Astrocyte (in vitro differentiated cells and primary cell): ENCODE measurements at places on chromosomes 3 and 15. TPM values are rescaled to one million over a fixed set of nuclear protein-coding genes. Genes with fewer than 3 reads are reported as not detected.

DNA sequence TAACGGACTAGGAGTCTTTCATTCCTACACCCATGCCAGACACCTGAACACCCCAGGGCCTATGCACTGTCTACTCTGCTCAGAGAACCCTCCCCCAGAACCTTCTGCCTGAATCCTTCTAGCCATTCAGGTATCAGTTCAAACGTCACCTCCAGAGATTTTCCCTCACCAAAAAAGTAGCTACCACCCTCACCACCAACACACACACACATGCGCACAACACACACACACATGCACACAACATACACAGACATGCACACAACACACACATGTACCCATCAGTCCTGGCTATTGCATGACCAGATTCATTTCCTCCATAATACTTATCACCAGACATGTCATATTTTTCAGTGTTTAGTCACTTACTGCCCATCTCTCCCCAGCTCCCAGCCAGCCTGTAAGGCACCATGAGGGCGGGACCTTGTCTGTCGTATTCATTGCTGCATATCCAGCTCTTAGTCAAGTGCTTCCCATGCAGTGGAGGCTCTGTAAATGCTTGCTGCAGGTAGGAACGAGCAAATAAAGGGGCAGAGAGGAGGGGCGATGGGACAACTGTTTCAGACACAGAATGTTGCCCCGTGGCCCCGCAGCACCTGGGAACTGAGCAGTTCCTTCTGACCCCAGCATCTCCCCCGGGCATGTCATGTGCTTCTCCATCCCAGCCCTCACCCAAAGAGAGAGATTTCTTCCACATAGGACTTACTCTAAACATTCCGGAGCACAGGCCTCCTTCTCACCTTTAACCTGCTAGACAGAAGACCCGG lies 29.2 kb downstream of the XXYLT1 start:
- H3K4me1 ChIP-seq: no peaks in the 10 kb centered on the region
- H3K4me3 ChIP-seq: no peak overlapping the region
- no peak for DNase-seq
- H3K27ac ChIP-seq: no peak overlapping the region
- no peaks in the 10 kb centered on the region for H3K27me3 ChIP-seq

GRCh38 chr3:45670991-45671390 lies 18.2 kb upstream of the SACM1L start:
- no peaks in the 10 kb centered on the region for H3K27me3 ChIP-seq
- no peak overlapping the region for H3K27ac ChIP-seq
- peaks cover 14% of the 10 kb centered on the region for H3K36me3 ChIP-seq
- H3K4me1 ChIP-seq: peaks cover 29% of the 10 kb centered on the region
- H3K4me3 ChIP-seq: no peak overlapping the region

- no peak for DNase-seq
- peaks cover 9% of the 10 kb centered on the region for H3K4me1 ChIP-seq
- peaks cover 4% of the 10 kb centered on the region for H3K36me3 ChIP-seq
Observed at GRCh38 chr3:33426068-33426467, 14.1 kb downstream of the UBP1 start.

- H3K4me1 ChIP-seq: no peaks in the 10 kb centered on the region
- DNase-seq: no peak
- no peak overlapping the region for H3K27ac ChIP-seq
- H3K4me3 ChIP-seq: no peak overlapping the region
- no peaks in the 10 kb centered on the region for H3K36me3 ChIP-seq
- H3K27me3 ChIP-seq: no peaks in the 10 kb centered on the region
Observed at GRCh38 chr3:65702202-65702601, 336.5 kb downstream of the MAGI1 start.

GRCh38 chr3:9246189-9246588 lies 3.3 kb downstream of the SRGAP3 start:
- no peak for DNase-seq
- peaks cover 20% of the 10 kb centered on the region for H3K4me1 ChIP-seq
- H3K36me3 ChIP-seq: no peaks in the 10 kb centered on the region
- H3K4me3 ChIP-seq: no peak overlapping the region
- no peak overlapping the region for H3K27ac ChIP-seq
- H3K27me3 ChIP-seq: peaks cover 14% of the 10 kb centered on the region

DNA sequence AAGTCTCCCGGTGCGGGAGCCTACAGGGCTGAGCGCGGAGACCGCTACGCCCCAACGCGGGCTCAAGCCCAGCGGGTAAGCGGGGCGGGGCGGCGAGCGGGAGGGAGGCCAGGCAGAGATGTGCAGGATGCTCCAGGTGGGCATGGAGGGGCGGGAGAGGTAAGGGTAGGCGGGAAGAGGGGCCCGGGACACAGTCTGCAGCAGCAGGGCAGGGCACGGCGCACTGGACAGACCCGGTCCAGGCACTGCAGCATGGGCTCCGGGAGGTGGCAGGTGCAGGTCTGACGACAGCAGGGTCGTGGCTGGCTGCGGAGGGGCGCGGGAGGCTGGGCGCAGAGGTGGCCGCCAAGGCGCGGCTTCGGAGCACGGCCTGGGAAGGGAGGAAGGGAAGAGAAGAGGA lies 102.8 kb downstream of the GABRB3 start:
- H3K27ac ChIP-seq: no peak overlapping the region
- H3K4me3 ChIP-seq: no peak overlapping the region
- no peaks in the 10 kb centered on the region for H3K27me3 ChIP-seq
- H3K4me1 ChIP-seq: no peaks in the 10 kb centered on the region
- no peak for DNase-seq

DNA sequence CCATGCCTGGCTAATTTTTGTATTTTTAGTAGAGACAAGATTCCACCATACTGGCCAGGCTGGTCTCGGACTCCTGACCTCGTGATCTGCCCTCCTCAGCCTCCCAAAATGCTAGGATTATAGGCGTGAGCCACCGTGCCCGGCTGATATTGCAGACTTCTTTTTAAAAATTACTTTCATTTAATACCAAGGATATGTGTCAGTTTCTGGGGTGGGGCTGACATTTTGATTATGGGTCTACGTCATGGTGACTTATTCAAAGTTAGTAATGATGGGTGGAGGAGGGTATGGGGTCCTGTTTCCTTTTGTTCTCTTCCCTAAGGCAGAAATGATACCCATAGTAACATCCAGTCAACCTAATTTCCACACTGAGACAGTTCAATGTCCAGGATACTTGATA lies 34.7 kb downstream of the GBE1 start:
- H3K27me3 ChIP-seq: no peaks in the 10 kb centered on the region
- H3K4me3 ChIP-seq: peak overlapping the region; percentile 12
- DNase-seq: peak; percentile 72
- peaks cover 27% of the 10 kb centered on the region for H3K4me1 ChIP-seq

- peaks cover 7% of the 10 kb centered on the region for H3K36me3 ChIP-seq
- no peak overlapping the region for H3K4me3 ChIP-seq
- no peak overlapping the region for H3K27ac ChIP-seq
- H3K27me3 ChIP-seq: no peaks in the 10 kb centered on the region
- no peak for DNase-seq
Observed at GRCh38 chr3:44989636-44990373, 13.8 kb downstream of the EXOSC7 start.

DNA sequence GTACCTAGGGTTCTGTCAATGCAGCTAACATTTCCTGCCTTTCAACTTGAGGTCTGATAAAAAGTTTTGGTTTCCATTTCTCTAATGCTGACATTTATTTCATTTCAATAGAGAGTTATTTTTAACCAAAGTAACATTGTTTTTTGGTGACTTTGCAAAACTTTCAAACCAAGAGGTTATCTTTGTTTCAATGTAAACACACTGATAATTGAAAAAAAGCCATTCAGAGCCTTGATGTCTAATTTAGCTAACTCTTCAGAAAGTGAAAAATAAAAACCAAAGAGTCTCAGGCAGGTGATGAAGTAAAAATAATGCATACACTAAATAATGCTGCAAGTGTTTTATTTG lies 9.6 kb upstream of the TIPARP start:
- no peak overlapping the region for H3K4me3 ChIP-seq
- no peak overlapping the region for H3K27ac ChIP-seq
- no peaks in the 10 kb centered on the region for H3K36me3 ChIP-seq
- peaks cover 3% of the 10 kb centered on the region for H3K4me1 ChIP-seq
- DNase-seq: no peak

- no peak overlapping the region for H3K4me3 ChIP-seq
- H3K27ac ChIP-seq: no peak overlapping the region
- no peak for DNase-seq
- H3K36me3 ChIP-seq: no peaks in the 10 kb centered on the region
Observed at GRCh38 chr3:88101142-88101541, 42.1 kb downstream of the ZNF654 start.

DNA sequence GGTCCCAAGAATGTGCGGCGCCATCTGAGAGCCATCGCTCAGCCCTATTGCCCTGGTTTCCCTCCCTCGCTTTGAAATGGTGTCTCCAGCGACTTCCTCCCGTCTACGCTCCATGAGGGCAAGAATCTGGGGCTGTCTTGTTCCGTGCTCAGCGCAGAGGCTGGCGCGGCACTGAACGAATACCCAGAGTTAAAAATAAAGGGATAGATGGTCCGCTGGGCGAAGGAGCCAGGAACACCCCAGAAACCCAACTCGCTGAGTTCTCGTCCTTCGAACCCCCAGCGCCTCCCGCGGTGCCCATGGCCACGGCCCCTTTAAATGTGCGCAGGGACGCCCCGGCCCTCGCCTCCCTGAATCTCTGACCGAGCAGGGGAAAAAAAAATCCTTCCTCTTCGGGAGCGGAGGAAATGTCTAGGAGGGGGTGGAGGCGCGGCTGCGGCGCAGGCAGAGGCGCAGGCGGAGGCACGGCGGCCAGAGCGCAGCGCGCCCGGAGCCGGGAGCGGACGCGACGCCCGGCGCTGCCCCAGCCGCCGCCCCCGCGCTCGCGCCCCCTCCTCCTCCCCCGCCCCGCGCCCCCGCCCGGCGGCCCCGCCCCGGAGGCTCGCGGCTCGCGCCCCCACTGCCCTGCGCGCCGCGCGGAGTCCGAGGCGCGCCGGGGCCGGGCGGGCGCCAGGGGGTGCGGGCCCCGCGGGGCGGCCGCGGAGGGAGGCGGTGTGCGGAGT lies 8.5 kb upstream of the FGD5 start:
- H3K4me3 ChIP-seq: peak overlapping the region; percentile 17
- peaks cover 54% of the 10 kb centered on the region for H3K27me3 ChIP-seq
- H3K36me3 ChIP-seq: no peaks in the 10 kb centered on the region

DNA sequence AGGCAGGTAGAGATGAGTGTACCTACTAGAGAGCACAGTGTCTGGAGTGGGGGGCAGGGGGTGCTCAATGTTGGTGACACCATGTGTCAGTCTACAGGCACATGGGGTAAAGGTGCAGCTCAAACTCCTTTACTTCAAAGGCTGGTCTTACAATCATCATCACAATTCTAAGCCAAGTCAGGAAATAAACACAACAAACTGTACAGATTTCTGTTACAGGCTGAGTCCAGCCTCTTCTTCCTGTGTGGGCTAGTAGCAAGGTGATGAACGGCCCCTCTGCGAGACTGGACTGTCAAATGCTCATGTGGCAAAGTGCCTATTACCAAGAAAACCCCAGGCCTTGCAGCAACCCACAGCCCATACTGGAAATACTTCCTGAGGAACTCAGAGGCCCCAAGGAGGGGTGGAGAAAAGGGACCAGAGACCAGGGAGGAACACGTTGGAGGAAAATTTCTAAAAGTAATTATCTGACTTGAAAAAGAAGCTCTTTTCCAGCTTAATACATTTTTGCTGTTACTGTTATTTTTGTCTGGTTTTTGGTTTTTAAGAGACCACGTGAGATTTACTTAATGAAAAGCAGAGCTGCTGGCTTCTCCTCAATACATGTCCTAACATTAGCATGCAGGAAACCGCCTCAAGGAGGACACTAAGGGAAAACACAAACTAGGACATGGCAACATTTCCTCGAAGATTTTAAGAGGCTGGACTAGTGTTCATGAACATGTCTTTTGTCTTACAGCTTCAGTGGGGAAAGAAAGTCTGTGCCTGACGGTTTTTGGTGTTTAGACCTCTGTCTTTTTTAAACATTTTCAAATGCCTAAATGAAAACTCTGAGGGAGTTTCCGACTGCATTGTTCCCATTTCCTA lies 29.5 kb downstream of the TBC1D2B start:
- DNase-seq: peak; percentile 80
- peaks cover 7% of the 10 kb centered on the region for H3K36me3 ChIP-seq
- H3K4me1 ChIP-seq: peaks cover 38% of the 10 kb centered on the region
- no peak overlapping the region for H3K27ac ChIP-seq
- H3K27me3 ChIP-seq: no peaks in the 10 kb centered on the region

DNA sequence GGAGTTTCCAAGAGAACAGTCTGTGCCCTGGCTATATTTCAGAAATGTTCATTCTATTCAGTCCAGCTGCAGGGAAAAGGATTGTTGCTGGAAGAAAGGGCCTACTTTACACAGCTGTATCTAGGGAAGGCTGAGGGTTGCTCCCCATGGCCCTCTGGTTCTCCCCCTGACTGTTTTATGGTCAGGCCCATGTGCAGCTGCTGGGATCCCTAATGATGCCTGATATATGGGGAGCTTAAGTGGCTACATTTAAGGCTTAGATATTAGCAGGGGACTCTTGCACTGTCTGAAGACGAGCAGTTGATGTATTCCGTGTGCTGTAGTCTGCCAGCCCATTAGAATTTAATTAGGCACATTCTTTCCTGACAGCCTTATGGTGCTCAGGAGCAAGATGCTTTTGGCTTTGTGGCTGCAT lies 72.0 kb downstream of the FAM43A start:
- no peaks in the 10 kb centered on the region for H3K4me1 ChIP-seq
- H3K27me3 ChIP-seq: peaks cover 8% of the 10 kb centered on the region
- no peak overlapping the region for H3K27ac ChIP-seq
- no peak overlapping the region for H3K4me3 ChIP-seq
- no peaks in the 10 kb centered on the region for H3K36me3 ChIP-seq

- no peak overlapping the region for H3K4me3 ChIP-seq
- no peak for DNase-seq
- no peaks in the 10 kb centered on the region for H3K4me1 ChIP-seq
- no peaks in the 10 kb centered on the region for H3K27me3 ChIP-seq
- H3K36me3 ChIP-seq: no peaks in the 10 kb centered on the region
Observed at GRCh38 chr15:82964890-82965289, 12.4 kb upstream of the HOMER2 start.

DNA sequence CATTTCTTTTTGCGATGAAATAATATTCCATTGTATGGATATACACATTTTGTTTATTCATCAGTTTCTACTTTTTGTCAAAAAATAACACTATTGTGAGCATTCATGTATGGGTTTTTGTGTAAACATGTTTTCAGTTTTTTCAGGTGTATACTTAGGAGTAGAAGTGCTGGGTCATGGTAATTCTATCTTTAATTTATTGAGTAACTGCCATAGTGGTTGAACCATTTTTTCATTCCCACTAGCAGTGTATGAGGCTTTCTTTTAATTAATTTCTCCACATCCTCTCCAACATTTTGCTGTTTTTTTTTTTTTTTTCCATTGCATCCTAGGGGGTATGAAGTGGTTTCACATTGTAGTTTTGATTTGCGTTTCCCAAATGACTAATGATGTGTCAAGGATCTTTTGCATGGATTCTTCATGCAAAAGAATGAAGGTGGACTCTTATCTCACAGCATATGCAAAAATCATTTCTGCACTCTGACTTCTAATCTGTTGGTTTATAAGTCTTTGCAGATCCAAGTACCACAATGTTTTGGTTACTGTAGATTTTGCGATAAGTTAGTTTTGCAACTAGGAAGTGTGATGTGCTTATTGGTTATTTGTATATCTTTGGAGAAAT lies 12.6 kb downstream of the ATP2C1 start:
- peak overlapping the region; percentile 38 for H3K27ac ChIP-seq
- peaks cover 18% of the 10 kb centered on the region for H3K4me1 ChIP-seq
- H3K27me3 ChIP-seq: no peaks in the 10 kb centered on the region
- peak; percentile 65 for DNase-seq
- H3K36me3 ChIP-seq: no peaks in the 10 kb centered on the region

The ALG1L2 gene
- 0.41 and 0.94 TPM in 2 replicates for total RNA-seq

The GNB4 gene
- 83.7 and 85.7 TPM in 2 replicates for total RNA-seq

The SEMA4B gene
- total RNA-seq: 7.0 and 9.9 TPM in 2 replicates

The SAMMSON gene
- not detected in 2 replicates for total RNA-seq

The NCEH1 gene
- total RNA-seq: 14.1 and 16.9 TPM in 2 replicates

The CLDN16 gene
- total RNA-seq: 0.24 and 0.50 TPM in 2 replicates

The EXD1 gene
- 0.07 TPM in 1 of 2 replicates, not detected in the other for total RNA-seq

The ACAA1 gene
- total RNA-seq: 67.0 and 69.4 TPM in 2 replicates

The ELL3 gene
- total RNA-seq: 3.2 and 3.8 TPM in 2 replicates

The PRC1 gene
- total RNA-seq: 8.1 and 11.8 TPM in 2 replicates
